ENCODE measurements at places on chromosomes 2 and 18. TPM values are rescaled to one million over a fixed set of nuclear protein-coding genes. Genes with fewer than 3 reads are reported as not detected.

FBXO41 gene
- 0.87 TPM for total RNA-seq

HRH4 gene
- 0.19 TPM for total RNA-seq

SPP2 gene
- total RNA-seq: not detected

TTC27 gene
- 8.1 TPM for total RNA-seq

PIEZO2 gene
- 0.11 TPM for total RNA-seq

GALNT14 gene
- 0.38 TPM for total RNA-seq

SERPINB2 gene
- not detected for total RNA-seq

ZNF385B gene
- total RNA-seq: 0.35 TPM

FAM98A gene
- total RNA-seq: 88.0 TPM

STAT1 gene
- total RNA-seq: 35.5 TPM

DNAH7 gene
- 0.05 TPM for total RNA-seq

HAT1 gene
- 34.8 TPM for total RNA-seq

Measured in Right ventricle myocardium inferior (tissue), 1 donor.